H1 (cell line): ENCODE measurements at places on chromosomes 6 and 20. TPM values are rescaled to one million over a fixed set of nuclear protein-coding genes. Genes with fewer than 3 reads are reported as not detected.
A peak's percentile ranks its signal among the peaks of the same experiment; 100 is the strongest.

- DNase-seq = no peak
Observed at GRCh38 chr6:166382500-166382932, 224 bp downstream of the MPC1 start.

The C20orf202 gene
- not detected in 2 replicates for total RNA-seq

DNA sequence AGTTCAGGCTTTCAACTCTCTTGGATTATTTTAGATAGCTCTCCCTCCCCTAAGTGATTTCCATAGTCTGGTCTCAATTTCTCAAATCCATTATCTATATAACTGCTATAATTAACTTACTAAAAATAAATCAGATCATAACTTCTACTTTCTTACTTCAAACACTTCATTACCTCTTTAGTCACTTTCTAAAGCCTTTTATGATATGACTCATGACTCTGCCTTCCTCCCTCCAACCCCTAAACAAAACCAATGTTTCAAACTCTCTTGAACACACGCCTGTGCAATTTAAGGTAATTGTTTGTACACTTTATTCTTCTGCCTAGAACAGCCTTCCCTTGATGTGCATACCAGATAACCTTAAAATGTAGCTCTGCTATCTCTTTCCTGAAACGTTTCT, 100.5 kb downstream of the LMBRD1 start:
- no peak for DNase-seq

GRCh38 chr6:140101818-140102217, 727.4 kb upstream of the CITED2 start:
- DNase-seq = no peak

DNA sequence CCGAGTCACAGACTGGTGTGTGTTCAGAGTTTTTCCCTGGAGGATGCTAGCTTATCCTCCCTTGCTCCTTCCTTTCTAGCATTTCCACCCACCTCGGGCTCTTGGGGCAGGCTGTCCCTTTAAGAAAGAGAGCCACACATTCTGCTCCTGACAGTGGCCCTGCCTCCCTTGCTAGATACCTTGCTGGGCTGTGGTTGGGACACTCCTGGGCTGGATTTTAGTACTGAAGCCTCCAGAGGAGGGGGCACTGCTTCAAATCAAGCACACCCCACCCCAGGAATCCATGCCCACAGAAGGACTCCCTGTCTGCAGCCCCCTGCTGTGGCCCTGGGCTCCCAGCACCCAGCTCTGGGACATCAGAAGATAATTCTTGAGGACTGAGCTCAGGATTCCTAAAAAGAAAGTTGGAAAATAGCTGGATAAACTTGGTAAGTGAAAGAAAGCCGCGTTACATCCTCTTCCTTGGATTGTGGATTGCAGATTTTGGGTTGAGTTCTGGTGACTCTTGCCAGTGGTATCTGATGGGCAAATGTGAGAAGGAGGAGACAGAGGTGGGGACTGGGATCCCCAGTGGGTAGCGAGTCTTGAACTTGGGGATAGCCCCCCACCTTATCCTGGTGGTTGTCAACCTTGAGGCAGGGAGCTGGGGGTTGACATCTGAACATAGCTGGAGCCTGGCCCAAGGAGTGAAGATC, 29.0 kb downstream of the DAAM2 start:
- DNase-seq = no peak

The LTV1 gene
- total RNA-seq = 43.1 and 46.9 TPM in 2 replicates

GRCh38 chr6:3227363-3228045, at the start of gene TUBB2B:
Gene TUBB2B (minus strand): TSS chr6:3227653. CDS start chr6:3227543, 110 bp downstream.
- DNase-seq = no peak

- no peak for DNase-seq
Observed at GRCh38 chr20:57157106-57157691, 109.2 kb downstream of the BMP7 start.

The PRICKLE4 gene
- total RNA-seq = 0.67 and 1.4 TPM in 2 replicates

- no peak for DNase-seq
Observed at GRCh38 chr6:63352544-63353285, 32.9 kb upstream of the LGSN start.

The C6orf15 gene
- not detected in 2 replicates for total RNA-seq

- no peak for DNase-seq
Observed at GRCh38 chr20:12152996-12153395, 235.3 kb downstream of the BTBD3 start.

DNA sequence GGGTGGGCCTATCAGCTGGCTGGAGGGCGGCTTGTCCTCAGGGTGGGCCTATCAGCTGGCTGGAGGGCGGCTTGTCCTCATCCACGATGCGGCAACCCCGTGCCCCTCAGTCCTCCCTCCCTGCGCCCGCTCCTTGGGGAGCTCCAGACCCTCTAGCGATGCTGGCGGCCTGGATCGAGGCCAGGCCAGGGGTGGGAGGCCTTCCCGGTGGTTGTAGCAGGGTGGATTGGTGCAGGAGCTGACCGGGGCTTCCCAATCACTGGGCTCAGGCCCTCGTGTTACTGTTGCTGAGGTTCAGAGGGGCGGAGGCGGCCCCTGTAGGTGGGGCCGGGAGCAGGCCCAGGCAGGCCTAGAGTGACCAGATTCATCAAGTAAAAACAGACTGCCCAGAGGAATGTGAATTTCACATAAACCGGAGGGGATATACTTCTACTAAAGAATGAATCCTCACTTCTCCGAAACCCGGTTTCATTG, 8.8 kb downstream of the SLC17A9 start:
- DNase-seq = no peak

DNA sequence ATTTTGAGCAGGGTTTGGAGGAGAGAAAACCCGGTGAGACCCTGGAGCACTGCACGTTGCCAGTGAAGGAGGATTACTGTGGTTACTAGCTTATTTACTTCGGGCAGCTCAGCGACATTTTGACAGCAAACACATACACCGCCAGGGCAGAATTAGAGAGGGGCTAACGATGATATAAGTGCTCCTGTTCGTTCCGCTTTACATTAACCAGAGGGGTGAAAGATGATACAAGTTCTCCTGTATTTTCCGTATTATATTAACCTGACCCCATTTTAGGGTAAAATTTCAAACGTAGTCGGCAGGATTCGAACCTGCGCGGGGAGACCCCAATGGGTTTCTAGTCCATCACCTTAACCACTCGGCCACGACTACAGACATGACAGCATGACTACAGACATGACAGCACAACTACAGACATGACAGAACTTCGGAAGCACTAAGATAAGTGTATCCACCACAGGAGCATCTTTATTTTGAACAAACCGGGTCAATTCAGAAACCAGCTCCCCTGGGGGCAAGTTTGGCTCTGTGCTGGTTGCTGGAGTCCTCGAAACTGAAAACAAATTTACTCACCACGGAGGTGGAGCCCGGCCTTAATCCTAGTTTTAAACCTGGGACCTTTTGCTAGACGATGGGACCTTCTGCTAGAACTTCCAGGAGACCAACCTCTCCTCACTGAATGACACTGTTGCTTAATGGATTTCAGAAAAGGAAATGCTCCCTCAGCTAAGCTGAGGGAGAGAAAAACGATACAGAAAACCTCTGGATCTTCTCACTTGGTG, 80.4 kb upstream of the ZNF184 start:
- DNase-seq = peak; percentile 94

The KIAA0408 gene
- 9.2 and 10.8 TPM in 2 replicates for total RNA-seq

- DNase-seq = no peak
Observed at GRCh38 chr20:49418809-49419208, 63.7 kb downstream of the KCNB1 start.

The CYP24A1 gene
- total RNA-seq = not detected in 2 replicates

DNA sequence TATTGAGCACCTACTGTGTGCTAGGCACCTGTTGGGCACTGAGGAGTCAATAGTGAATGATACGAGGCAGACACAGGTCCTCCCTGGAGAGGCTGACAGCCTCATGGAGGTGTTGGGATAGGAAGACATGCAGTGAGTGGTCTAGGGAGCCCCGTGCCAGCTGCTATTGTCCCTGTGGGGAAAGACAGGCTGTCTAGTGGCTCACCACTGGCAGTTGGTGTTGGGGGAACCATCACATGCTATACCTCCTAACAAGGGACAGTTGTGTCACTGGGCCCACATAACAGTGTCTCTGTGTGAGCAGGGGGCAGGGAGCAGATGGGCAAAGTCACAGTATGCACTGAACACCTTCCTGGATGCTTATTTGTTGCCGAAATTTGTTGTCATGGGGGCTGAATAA, 45.9 kb upstream of the CTNNBL1 start:
- no peak for DNase-seq

DNA sequence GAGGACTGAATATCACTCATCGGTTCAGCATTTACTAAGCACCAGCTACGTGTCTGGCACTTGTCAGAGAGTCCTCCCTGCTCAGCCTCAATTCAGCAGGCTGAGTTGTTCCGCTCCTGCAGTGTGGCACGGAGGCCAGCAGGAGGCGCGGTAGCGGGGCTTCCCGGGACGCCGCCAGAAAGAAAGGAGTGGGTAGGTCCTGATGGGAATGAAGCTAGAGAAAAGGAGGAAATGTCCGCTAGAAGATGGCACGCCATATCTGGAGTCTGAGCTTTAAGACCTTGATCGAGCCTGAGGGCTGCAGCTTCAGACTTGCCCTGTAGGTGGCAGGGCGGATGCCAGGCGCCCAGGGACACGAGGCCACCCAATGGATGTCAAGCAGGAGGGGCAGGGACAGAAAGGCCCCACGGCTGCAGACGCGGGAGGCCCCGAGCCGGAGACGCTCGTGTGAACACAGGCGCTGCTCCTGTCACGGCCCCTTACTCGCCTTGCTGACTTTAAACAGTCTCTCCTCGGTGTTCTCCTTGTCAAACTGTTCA, 18.7 kb downstream of the SERPINB6 start:
- DNase-seq = peak; percentile 97

The CEP85L gene
- 25.7 and 27.6 TPM in 2 replicates for total RNA-seq

The AGPAT4 gene
- total RNA-seq = 21.9 and 23.8 TPM in 2 replicates

GRCh38 chr6:123925842-123926399, 122.3 kb downstream of the NKAIN2 start:
- DNase-seq = no peak

The KCNK5 gene
- total RNA-seq = 42.2 and 44.3 TPM in 2 replicates

The PRDM13 gene
- total RNA-seq = 0.09 and 0.13 TPM in 2 replicates

DNA sequence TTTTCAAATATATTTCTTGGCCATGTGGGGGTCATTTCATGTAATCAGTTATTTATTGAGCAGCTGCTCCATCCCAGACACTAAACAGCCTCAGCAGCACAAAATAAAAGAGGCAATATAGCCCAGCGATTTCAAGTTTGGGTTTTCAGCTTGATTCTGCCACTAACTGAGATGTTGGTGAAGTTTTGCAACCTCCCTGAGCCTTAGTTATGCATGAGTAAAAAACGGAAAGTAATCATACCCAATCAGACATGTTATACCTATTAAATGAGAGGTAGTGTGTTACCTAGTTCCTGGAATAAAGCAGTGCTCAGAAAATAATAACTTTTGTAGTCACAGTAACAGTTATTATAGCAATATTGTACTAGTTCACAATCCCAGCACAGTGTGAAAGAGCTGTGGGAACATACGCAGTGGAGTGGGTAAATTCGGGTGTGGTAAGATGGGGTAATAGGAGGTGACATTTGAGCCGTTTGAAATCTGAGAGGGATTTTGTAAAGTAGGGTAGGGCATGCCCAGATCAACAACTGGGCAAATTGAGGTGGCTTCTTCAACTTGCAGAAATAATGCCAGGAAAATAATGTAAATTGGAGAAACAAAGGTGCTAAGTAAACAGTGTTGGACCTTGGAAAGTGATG, 1.5 kb downstream of the SLC9A8 start:
- DNase-seq = no peak

The PTK7 gene
- total RNA-seq = 130 and 138 TPM in 2 replicates

DNA sequence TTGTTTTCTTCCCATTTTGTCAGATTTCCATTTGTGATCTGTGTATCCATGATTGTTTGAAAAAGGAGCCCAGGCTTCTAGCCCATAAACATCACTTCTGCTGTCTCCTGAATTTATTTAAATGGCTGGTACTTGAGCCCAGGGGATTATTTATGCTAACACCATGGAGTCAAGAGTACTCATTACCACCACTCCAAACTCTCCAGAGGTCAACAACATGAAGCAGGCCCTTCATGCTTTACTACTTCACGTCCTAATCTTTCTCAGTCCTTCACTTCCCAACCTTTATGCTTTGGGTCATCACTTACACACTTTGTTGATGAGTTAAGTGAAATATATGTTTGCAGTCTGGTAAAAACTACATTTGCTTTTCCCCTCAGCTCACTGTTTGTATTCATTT, 247.8 kb downstream of the BMP2 start:
- DNase-seq = no peak

The NEURL2 gene
- 5.2 and 6.9 TPM in 2 replicates for total RNA-seq

The RAET1G gene
- total RNA-seq = not detected in 2 replicates

- no peak for DNase-seq
Observed at GRCh38 chr20:32707691-32708581, 34.2 kb upstream of the C20orf203 start.

The RNF5 gene
- 90.0 and 90.3 TPM in 2 replicates for total RNA-seq
